ENCODE measurements at places on chromosomes 16 and 17.

GRCh38 chr17:46175891-46176290 lies 17.3 kb downstream of the KANSL1 start:
- no peak for DNase-seq

DNA sequence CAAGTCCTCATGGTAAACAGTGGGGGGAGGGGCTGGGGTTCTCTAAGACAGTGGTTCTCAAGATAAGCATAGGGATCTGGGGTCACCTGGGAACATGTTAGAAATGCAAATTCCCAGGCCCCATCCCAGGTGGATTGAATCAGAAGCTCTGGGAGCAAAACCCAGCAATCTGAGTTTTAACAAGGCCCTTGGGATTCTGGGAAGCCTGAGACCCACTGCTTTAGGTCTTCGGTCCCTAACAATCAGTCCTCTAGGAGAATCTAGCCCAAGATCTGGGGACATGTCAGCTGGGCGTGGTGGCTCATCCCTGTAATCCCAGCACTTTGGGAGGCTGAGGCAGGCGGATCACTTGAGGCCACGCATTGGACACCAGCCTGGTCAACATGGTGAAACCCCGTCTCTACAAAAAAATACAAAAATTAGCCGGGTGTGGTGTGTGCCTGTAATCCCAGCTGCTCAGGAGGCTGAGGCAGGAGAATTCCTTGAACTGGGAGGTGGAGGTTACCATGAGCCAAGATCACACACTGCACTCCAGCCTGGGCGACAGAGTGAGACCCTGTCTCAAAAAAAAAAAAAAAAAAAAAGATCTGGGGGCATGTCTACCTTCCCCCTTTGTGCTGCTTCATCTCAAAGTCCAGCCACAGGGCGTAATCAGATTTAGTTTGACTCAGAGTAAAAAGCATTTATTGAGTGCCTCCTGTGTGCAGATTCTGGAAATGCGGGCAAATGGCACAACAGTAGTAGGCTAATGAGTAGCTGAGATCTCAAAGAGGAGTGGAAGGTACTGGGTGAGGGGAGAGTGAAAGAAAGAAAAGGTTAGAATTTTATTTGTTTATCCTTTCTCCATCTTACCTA lies 8.8 kb upstream of the NR1D1 start:
- no peak for DNase-seq

- DNase-seq: no peak
These were observed 62.8 kb upstream of the B4GALNT2 start for GRCh38 chr17:49069585-49070273.

- DNase-seq: no peak
These were observed 172.0 kb upstream of the RPL38 start for GRCh38 chr17:74031316-74032090.

GRCh38 chr16:86821895-86822294 lies 243.5 kb downstream of the FOXL1 start:
- no peak for DNase-seq

- no peak for DNase-seq
These were observed 11.3 kb downstream of the ERAL1 start for GRCh38 chr17:28865946-28866752.

GRCh38 chr16:1491327-1491726 lies 1.8 kb upstream of the TELO2 start:
- DNase-seq: no peak

GRCh38 chr16:15041271-15042004 lies 14.4 kb downstream of the NTAN1 start:
- DNase-seq: no peak

DNA sequence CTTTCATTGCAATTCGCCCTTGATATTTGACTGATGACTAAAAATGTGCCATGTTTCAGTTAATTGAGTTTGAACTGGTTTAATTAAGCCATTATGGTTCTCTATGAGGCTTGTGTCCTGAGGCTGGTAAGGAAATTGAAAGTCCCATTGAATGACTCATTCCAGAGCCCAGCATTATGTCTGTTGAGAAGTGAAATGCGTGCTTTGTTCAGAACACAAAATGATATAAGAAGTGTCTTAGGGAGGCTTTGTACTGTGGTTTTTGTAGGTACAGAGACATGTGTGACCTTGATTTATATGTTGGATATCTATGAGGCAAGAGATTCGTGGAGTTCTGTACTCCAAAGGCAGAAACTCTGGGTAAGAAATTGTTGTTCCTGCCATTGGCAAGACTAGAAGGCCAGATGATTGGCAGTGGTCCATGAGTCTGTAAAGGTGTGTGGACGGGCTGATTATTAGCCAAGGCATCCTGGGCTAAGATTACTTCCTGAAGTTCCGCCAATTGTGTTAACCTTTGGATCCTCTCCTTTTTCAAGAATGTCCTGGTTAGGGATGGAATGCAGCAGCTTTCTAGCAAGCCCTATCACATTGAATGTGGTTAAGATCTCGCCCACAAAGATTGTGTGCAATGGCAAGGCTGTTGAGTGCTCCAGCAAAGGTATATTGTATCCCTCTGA lies 103.7 kb downstream of the NPIPB5 start:
- DNase-seq: no peak

DNA sequence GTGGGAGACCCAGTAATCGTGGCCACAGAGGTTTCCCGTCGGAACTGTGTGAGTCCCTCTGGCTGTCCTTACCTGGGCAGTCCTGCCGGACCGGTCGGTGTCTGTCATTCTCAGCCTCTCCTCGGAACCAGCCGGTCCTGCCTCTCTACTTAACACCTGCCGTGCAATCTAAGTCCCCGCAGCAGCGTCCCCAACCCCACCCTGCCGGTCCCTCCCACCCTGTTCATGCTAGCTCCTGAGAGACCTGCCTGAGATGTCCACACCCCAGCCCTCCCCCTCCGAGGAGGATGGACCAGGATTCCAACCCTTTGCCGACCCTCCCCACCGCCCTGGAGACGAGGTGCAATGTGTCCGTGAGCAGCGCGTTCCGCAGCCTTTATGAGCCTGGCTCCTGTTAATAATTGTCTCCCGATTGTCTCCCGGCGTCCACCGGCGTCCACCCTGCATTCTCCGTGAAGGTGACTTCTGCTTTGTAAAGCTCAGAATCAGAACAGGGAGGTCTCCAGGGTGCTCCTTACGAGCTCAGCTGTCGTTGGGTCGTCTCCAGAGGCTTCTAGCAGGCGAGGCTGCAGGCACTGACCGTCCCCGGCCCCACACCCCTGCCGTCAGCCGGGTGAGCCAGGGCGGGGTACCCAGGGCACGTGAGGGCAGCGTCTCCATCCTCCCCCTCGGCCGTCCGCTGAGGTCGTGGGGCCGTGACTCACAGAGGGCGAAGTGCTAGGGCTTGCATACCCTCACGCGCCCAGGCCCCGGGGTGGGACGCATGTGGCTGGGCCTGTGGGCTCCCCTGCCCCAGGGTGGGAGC lies 10.1 kb downstream of the METRNL start:
- no peak for DNase-seq

GRCh38 chr17:17836818-17837379 lies at the start of gene SREBF1:
Gene SREBF1, minus strand, starts transcription at chr17:17836986. Its CDS starts 169 bp downstream, at chr17:17836817.
- peak; percentile 75 for DNase-seq

DNA sequence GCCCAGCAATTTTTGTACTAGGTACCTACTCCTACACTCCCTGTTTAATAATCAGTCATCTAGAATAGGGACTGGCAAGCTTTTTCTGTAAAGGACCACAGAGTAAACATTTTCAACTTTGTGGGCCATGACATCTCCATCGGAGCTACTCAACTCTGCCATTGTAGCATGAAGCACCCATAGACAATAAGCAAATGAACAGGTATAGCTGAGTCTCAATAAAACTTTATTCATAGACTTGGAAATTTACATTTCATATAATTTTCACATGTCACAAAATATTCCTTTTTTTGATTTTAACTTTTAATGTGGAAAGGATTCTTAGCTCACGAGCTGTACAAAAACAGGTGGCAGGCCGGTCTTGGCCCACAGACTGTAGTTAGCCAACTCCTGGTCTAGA lies 345.8 kb downstream of the SOX9 start:
- DNase-seq: no peak

DNA sequence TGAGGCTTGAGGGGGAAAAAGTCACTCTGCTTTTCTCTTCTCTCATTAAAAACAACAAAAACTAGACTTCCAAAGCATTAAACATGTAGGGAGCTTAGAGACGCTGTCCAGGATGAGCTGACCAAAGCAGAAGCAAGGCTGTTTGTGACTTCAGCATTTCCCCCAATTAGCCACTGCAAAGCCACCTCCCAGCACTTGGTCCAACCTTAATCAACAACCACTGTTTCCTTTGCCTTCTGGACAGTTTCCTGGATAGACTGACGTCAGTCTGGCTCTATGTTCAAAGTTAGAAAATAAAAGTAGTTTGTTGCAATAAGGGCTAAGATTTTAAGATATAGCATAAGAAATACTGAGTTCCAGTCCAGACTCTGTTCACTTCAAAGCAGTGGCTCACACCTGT lies 3.1 kb downstream of the TMEM231 start:
- no peak for DNase-seq

- no peak for DNase-seq
These were observed 140.6 kb downstream of the CDK5R1 start for GRCh38 chr17:32627239-32627996.

DNA sequence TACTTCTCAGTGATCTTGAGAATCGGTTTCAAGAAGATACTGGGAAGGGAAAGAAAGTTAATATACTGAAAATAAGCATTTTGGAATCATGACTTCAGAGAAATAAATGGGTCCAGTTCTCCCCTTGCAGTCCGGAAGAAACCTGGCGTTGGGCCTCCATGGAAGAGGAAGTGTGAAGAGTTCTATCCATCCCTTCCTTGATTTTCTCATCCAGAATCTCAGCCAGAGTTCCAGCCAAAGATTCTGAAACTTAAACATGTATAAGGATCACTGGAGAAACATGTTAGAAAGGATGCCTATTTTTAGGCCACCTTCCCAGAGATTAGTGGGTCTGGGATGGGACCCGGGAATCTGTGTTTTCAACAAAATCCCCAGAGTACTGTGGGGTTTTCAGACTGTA lies 8.7 kb upstream of the GAS7 start:
- DNase-seq: no peak

DNA sequence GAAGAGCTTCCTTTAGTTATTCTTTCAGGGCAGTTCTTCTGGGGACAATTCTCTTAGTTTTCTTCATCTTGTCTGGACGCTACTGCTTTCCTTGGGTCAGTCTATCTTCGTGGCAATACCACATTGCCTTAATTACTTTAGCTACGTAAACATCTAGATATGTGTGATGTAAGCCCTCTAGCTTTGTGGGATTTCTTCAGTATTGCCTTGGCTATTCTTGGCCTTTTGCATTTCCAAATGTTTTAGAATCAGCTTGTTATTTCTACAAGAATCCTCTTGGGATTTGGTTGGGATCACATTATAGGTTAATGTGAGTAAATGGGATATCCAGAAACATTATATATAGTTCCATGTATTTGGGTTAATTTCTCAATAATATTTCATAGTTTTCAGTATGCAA lies 9.0 kb upstream of the ST6GALNAC2 start:
- DNase-seq: no peak

GRCh38 chr17:64339516-64340490 lies 50.9 kb downstream of the PECAM1 start:
- no peak for DNase-seq

DNA sequence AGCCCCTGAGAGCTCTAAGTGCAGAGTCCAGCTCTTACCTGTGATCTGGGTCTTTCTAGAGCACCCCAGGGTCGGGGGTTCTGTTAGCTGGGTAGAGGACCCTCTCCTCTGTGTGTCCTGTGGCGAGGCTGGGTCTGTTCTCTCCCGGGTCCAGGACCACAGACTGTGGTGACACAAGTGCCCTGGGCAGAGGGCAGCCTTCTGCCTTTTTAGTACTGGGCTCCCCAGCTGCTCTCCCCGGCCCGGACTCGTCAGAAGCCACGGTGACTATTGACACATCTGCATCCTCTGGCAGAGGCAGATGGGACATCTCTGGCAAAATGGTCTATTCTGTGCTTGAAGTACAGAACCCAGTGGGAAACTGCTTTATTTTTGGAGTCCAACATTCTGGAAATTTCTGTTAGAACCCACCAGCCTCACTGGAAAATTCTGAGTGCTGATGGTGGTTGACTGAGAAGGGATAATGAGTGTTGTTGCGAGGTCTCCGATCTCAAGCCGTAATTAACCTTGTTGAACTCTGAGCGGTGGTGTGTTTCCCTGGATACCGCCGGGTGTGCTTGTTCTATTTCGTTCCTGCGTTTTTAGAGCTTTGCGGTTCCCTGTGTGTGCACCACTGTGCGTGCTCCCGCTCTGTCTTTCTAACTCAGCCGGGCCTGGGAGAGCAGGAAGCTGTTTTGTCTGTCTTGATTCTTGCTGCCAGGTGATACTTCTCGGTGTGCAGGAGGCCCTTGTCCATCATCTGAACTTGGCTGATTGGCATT lies 26.0 kb upstream of the NUDT16L1 start:
- DNase-seq: no peak

GRCh38 chr16:11079652-11080187 lies 135.4 kb downstream of the CLEC16A start:
- DNase-seq: no peak

- DNase-seq: no peak
These were observed 12.7 kb downstream of the CDC27 start for GRCh38 chr17:47176389-47176826.

- no peak for DNase-seq
These were observed 6.0 kb upstream of the GFAP start for GRCh38 chr17:44921122-44921882.

DNA sequence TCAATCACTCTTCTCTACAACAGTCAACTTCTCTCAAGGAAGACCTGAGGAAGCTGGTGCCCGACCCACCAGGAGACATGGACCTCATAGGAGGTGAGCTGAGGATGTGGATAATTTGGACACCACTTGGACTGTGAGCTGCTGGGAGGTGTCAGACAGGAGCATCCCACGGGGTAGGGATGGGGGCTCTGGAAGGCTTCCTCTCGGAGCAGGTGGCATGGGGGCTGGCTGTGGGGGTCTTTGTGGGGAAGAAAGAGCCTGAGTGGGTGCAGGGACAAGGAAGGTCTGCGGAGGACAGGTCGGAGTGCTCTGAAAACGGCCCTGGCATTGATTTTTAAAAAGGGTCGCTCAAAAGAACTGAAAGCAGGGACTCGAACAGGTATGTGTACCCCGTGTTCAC lies 64.0 kb downstream of the TBC1D16 start:
- no peak for DNase-seq

DNA sequence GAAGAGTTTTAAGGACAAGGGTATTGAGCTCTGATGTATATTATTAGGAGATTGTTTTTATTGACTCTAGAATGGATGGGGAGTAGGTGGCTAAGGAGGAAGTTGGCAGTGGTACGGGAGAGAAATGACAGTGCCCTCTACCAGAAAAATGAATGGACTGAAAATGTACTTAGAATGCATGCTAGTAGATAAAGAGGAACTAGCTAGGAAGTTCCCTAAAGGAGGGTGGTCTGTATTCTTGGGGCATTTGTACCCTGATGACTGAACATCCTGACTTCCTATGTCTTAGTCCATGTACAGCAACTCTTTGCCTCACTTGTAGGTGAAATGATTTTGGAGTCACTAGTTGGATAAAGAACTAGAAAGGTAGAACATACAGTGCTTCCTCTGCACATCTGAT lies 581.5 kb upstream of the RBFOX1 start:
- DNase-seq: no peak

- DNase-seq: no peak
These were observed 68.3 kb downstream of the KANSL1 start for GRCh38 chr17:46124695-46125592.
